ENCODE measurements at places on chromosomes 12 and 14.

DNA sequence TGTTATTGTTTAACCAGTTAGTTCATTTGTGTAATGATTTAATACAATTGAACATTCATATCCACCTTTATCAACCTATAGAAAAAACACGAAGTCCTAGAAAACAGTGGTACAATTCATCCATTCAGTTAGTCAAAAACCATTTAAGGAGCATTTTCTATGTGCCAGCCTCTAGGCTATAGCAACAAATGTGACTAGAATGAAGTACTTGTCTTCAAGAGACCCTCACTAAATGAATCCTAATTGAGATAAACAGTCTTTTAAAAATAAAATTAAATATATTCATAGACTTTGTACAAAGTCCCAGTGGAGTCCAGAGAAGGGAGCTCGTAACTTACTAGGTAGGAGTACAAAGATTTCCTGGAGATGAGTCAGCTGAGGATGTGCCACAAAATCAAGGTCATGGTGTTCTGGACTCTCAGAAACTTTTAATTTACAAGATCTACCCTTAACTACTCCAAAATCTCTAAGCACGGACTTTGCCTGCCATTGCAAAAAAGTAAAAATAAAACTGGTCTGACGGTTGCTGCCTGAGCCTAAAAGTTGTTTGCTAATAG, 430.7 kb upstream of the DCN start:
- H3K36me3 ChIP-seq: no peaks in the 10 kb centered on the region
- H3K4me3 ChIP-seq: no peak overlapping the region
- DNase-seq: no peak

GRCh38 chr14:62655166-62655565, 390.1 kb downstream of the KCNH5 start:
- H3K36me3 ChIP-seq: no peaks in the 10 kb centered on the region
- no peak for DNase-seq
- H3K4me1 ChIP-seq: no peaks in the 10 kb centered on the region
- H3K27ac ChIP-seq: no peak overlapping the region
- H3K4me3 ChIP-seq: no peak overlapping the region

- no peaks in the 10 kb centered on the region for H3K4me1 ChIP-seq
- no peaks in the 10 kb centered on the region for H3K27me3 ChIP-seq
- DNase-seq: no peak
- no peak overlapping the region for H3K27ac ChIP-seq
These were observed 107.0 kb downstream of the HECTD4 start for GRCh38 chr12:112275207-112275606.

DNA sequence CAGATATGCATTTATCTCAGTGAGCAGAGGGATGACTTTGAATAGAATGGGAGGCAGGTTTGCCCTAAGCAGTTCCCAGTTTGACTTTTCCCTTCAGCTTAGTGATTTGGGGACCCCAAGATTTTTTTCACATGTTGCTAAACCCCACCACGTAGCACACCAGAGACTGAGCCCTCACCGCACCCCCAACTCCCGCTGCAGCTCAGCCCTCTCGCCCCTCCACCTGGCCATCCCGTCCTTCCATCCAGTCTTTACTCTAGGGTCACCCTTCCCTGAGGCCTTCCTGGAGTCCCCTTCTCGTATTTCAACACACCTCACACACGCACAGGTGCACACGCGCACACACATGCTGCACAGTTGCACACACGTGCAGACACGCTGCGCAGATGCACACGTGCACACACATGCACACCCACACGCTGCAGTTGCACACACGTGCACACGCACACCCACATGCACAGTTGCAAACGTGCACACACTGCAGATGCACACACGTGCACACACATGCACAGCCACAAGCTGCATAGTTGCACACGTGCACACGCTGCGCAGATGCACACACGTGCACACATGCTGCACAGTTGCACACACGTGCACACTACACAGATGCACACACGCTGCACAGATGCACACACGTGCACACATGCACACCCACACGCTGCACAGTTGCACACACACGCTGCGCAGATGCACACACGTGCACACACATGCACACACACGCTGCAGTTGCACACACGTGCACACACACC, 30.0 kb downstream of the HSP90AA1 start:
- H3K4me3 ChIP-seq: no peak overlapping the region
- H3K27ac ChIP-seq: no peak overlapping the region
- peaks cover 23% of the 10 kb centered on the region for H3K36me3 ChIP-seq

DNA sequence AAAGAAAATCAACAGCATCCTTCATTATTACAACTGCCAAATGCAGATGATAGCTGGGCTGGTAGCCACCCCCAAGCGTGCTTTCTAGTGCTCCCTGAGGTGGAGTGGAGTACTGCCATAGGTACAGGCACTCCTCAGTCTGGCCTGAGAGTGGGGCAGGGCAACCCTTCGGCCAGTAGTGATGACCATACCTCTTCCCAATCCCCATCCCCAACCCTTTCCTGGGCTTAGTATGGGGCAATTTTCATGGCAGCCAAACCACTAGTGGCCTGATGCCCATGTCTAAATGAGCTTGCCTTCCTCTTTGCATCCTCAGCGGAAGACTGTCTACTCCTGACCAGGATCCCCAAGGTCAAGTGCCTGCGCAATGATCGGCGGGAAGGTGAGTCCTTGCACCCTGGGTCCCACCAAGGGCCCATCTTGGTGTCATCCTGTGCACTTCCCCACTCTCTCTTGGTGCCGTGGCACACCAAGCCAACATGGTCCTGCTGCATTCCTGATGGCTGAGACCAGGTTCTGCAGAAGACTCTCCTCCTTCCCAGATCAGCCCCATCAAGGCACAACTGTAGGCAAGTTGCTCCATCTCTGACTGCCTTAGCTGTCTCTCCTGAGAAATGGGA, 65.8 kb downstream of the GALNT16 start:
- DNase-seq: no peak
- H3K4me1 ChIP-seq: no peaks in the 10 kb centered on the region
- no peaks in the 10 kb centered on the region for H3K36me3 ChIP-seq
- no peak overlapping the region for H3K4me3 ChIP-seq
- H3K27ac ChIP-seq: no peak overlapping the region
- H3K27me3 ChIP-seq: no peaks in the 10 kb centered on the region

- H3K36me3 ChIP-seq: no peaks in the 10 kb centered on the region
- no peak overlapping the region for H3K27ac ChIP-seq
- H3K27me3 ChIP-seq: no peaks in the 10 kb centered on the region
- H3K4me1 ChIP-seq: no peaks in the 10 kb centered on the region
- H3K4me3 ChIP-seq: no peak overlapping the region
These were observed 23.2 kb downstream of the GPR137C start for GRCh38 chr14:52575858-52576257.

DNA sequence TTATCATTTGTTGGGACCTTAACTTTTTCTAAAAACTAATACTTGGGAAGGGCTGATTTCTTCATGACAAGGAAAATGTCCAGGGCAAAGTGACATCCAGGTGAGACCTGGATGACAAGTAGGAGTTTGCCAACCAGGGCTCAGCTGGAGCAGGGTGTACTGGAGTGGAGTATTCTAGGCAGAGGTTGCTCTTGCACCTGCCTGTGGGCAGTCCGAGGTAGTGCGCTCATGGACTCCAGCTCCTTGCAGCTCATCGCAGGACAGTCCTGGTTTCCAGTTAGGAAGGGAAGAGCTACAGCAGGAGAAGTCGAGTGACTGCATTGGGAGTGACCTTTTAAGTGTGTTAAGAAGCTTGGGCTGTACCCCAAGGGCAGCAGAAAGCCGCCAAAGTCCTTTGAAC, 175.9 kb downstream of the PELI2 start:
- no peaks in the 10 kb centered on the region for H3K27me3 ChIP-seq
- no peak for DNase-seq
- no peak overlapping the region for H3K4me3 ChIP-seq
- H3K36me3 ChIP-seq: peaks cover 31% of the 10 kb centered on the region
- no peaks in the 10 kb centered on the region for H3K4me1 ChIP-seq

DNA sequence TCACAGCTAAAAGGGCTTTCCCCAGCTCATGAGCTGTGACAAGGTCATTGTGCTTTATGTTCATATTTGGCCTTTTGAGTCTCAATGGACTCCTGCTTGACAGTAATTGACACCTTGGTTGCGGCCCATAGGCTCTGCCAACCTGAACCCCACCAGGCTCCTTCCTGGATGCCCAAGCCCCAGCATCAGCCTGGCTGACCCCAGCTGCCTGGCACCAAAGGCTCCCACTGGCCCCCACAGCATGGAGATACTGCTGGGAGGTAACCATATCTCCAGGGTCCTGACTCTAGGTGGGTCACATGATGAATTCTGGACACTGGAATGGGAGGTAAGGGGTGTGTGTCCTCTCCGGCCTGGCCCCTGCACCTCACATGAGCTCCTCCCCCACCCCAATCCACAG, 50.2 kb downstream of the CLMN start:
- H3K4me3 ChIP-seq: no peak overlapping the region
- no peaks in the 10 kb centered on the region for H3K27me3 ChIP-seq
- peaks cover 20% of the 10 kb centered on the region for H3K4me1 ChIP-seq
- no peak overlapping the region for H3K27ac ChIP-seq
- H3K36me3 ChIP-seq: no peaks in the 10 kb centered on the region
- no peak for DNase-seq
